Effector CD4-positive, alpha-beta T cell (primary cell): ENCODE measurements at places on chromosomes 3 and 15.

- DNase-seq: no peak
Measured at GRCh38 chr15:63060699-63061098, 18.2 kb downstream of the TPM1 start.

DNA sequence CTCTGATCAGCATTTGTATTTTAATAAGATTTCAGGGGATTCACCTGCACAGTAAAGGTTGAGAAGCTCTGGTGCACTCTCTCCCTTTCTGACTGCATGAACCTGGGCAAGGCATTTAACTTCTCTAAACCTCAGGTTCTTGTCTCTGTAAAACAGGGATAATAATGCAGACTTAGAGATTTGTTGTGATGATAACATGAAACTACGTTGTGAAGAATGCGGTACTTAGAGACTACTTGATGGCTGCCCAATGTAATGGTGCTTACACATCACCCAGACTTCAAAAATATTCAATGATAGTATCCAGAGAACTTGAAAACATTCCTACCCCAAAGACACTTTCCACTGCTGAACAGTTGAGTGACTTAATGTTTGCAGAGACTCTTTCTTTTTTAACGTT lies 19.8 kb upstream of the TNFSF10 start:
- DNase-seq: no peak

DNA sequence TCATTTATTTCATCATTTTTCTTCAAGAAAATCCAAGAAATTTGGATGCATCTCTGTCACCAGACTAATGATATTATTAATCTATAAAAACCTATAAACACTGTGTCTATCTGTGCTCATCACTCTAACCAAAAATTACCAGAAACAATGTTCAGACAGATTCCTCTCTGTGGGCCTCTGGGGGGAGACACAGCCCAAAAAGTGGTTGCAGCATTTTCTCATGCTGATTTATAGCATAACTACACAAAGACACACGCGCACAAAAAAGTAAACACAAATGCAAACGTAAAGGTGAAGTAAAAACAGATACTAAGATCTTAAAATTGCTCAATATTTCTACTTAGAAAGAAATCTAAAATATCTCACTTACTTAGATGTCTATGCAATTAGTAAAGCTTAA lies 976.0 kb downstream of the GBE1 start:
- no peak for DNase-seq

DNA sequence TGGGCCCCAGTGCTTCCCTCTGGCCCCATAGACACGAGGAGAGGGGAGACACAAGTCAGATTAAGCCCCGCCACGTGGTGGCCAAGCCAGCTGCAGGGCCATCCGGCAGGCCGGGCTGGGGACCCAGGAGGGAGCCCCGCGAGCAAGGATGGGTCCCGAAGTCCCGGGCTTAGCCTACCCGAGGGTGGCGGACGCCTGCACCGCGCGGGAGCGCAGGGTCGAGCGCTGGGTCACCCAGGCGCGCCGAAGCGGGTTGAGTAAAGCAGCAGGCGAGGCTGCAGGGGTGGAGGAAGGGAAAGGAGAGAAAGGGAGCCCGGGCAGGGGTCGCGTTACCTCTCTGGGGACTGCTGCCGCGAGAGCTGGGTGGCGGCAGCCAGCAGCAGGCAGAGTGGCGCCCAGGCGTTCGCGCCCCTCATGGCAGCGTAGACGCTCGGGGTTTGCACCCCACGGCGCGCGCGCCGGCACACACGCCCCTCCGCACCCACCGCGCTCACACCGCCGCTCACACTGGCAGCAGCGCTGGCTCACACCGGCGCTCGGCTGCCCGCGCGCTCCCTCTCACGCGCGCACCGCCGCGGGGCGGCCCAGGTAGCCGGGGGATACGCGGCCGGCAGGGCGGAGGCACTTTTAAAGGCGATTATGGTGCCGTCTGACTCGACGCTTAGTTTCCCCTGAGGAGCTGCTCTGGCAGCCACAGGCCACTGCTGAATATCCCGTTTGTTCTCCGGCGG lies at the start of gene PCOLCE2:
PCOLCE2 (minus strand) TSS at position 603 of the 731 bp plus-strand sequence; CDS start at position 416, 187 bp downstream.
- DNase-seq: no peak

- DNase-seq: no peak
Measured at GRCh38 chr3:139377378-139377777, 12.1 kb downstream of the COPB2 start.
